ENCODE measurements at places on chromosomes 3 and 15.

DNA sequence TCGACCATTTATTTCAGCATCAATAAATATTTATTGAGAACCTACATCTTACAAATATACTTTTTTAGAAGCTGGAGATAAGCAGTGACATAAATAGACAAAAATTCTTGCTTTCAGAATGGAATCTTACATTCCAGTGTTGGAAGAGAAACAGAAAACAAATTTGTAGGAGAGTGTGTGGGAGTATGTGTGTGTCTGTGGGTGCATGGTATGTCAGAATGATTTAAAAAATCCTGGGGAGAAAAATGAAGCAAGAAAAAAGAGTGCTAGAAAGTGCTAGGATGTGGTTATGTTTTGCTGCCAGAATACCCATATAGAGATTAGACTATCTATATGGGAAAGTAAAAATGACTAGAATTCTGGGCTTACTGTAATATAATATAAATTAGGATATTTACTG lies 561.7 kb upstream of the SGO1 start:
- DNase-seq: no peak

- DNase-seq: no peak
Measured at GRCh38 chr15:63077952-63078351, 35.4 kb downstream of the TPM1 start.

DNA sequence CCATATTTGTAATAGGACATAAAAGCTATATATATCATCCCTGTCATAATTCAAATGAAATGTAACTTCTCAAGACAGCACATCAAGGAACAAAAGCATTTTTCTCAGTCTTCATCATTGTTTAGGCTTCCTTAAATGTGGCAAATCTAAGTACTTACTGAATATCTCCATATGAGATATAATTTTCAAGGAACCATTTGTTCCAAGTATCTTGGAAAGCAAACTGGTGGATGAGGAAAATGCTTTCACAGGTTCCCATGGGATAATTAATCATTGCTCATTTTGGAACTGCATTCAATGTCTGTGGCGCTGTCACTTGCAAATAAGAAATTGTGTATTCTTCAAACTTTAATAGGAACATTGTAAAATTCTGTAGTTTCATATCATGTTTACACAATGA lies 52.6 kb upstream of the ZNF385D start:
- no peak for DNase-seq

- no peak for DNase-seq
Measured at GRCh38 chr3:127043731-127044510, 61.0 kb downstream of the PLXNA1 start.
